Stimulated activated CD8-positive, alpha-beta memory T cell treated with anti-CD3 and anti-CD28 coated beads, Interleukin-12 subunit alpha, Interleukin-12 subunit beta, amount 100 ng/mL, for 1 hour (primary cell): ENCODE measurements at places on chromosomes 7 and 10.

DNA sequence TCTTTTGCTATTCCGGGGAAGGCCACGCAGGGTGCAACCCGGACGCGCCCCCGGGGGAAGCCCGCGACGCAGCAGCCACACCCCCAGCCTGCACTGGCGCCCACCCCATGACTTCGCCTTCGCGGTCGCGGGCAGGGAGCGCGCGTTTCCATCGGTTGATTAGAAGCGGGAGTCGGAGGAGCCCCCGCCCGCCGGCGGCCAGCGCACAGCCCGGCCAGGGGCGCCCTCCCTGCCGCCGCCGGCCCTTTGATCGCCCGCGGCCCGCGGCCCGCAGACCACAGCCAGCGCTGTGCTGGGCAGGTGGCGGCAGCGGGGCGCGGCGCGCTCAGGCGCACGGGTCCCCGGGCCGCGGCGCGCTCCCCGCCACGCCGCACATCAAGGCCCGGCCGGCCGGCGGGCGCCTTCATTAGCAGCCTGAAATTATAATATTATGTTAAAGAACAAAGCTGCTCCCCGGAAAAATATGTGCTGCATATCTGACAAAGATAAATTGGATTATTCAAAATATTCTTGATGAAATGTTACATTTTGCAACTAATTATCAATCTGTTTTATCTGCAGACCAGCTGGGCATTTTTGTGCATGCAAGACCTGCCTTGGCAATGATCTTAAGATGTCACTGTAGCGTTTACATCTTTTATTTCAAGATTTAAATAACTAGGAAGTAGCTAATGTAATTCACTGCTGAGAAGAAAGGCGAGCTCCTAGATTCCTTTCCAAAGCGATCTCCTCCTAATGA, 160.7 kb upstream of the MKI67 start:
- DNase-seq, result no peak

DNA sequence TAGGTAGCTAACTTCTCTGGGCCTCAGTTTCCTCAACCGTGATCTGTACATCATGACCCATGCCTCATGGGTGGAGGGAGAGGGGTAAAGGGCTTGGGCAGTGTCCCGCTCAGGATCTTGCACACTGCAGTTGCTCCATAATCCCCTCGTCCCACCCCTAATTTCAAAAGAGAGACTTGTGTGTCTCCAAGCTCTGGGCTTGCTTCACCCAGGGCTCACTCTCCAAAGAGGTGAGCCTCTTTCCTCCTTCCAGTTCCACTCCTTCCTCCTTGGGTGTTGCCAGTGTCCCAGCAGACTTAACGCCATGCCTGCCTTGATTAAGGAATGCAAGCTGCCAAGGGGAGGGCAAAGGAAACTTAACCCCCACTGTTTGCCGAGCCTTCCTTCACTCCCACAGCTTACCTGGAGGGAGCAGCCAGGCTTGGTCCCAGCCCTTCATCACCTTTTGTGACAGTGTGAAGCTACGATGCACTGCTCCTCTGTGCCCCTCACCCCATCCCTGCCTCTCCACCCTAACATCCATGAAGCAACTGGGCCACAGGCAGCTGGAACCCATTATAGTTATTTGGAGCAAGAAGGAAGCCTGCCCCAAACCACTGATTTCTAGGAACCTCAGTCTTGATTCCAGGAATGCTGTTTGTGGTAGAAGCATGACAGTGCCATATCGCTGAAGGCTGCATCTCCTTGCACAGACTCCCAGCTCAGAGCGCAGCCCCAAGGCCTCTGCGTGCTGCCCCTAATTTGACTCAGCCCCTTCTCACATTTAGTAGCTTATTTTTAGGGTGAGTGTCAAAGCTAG, 363.3 kb downstream of the TNS3 start:
- DNase-seq, result no peak

DNA sequence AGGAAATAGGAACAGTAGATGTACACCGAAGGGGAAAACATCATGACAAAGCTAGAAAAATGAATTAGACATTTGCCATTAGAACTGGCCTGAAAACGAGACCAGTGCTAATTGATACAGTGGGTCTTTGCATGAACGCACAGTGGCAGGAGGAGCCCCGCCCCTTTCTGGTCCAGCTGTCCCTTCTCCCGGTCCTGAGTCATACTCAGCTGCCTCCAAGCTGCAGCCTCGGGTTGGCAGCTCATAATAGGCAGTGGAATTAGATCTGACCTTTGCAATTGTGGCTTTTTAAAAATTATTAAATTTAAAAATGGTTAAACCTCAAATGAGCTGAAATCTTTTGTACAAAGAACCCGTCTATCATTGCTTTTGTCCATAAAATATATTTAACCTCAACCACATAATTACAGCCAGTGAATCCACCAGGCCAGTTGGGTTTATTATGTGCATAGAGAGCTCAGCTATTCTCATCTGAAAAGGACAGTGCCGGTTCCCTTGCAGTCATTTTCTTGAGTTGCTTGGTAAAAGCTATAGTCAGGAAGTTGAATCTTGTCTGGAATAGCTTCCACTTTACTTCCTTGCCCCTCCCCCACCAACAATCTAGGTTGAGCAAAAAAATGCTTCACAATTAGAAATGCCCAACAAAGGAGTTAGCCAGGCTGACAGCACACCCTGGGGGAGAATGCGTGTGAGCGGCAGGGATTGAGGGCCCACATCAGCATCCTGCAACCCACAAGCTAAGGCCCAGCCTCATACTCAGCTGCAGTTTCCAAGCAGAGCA, 147.1 kb downstream of the BUB3 start:
- DNase-seq, result no peak

GRCh38 chr7:128299109-128299607, 44.5 kb downstream of the RBM28 start:
- DNase-seq, result no peak

DNA sequence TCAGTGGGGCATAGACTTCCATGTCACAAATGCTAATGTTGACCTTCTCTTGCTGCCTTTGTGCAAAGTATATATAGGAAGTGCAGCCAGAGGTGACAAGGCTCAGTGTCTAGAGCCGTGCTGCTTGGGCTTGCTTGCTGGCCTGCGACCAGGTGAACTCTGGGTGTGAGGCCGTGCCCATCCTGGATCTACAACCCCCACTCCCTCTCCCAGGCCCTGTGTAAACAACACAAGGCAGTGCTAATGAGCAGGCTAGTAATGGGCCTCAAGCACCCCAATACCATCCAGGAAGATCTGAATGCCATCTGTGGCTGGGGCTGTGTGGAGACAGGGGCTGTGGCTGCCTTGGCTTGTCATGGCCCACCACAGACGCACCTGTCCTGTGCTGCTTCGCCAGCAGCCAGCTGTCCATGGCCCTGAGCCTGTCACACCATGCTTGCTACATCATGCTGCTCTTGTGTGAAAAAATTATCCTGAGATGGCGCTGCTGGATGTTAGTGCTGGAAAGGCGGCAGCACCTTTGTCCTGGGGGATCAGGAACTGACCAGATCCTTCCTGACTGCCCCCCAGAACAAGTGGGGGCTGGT, 107.6 kb upstream of the ZNF92 start:
- DNase-seq, result no peak

GRCh38 chr10:65270969-65271368, 1654.9 kb upstream of the LRRTM3 start:
- no peak for DNase-seq

GRCh38 chr7:25669961-25670841, 441.9 kb upstream of the NPVF start:
- no peak for DNase-seq

- DNase-seq, result no peak
Observed at GRCh38 chr10:66931340-66931948, 5.6 kb downstream of the LRRTM3 start.

- DNase-seq, result no peak
Observed at GRCh38 chr10:74330646-74331045, 179.6 kb downstream of the ADK start.

- no peak for DNase-seq
Observed at GRCh38 chr7:149599636-149600206, 102.1 kb upstream of the ZNF746 start.

DNA sequence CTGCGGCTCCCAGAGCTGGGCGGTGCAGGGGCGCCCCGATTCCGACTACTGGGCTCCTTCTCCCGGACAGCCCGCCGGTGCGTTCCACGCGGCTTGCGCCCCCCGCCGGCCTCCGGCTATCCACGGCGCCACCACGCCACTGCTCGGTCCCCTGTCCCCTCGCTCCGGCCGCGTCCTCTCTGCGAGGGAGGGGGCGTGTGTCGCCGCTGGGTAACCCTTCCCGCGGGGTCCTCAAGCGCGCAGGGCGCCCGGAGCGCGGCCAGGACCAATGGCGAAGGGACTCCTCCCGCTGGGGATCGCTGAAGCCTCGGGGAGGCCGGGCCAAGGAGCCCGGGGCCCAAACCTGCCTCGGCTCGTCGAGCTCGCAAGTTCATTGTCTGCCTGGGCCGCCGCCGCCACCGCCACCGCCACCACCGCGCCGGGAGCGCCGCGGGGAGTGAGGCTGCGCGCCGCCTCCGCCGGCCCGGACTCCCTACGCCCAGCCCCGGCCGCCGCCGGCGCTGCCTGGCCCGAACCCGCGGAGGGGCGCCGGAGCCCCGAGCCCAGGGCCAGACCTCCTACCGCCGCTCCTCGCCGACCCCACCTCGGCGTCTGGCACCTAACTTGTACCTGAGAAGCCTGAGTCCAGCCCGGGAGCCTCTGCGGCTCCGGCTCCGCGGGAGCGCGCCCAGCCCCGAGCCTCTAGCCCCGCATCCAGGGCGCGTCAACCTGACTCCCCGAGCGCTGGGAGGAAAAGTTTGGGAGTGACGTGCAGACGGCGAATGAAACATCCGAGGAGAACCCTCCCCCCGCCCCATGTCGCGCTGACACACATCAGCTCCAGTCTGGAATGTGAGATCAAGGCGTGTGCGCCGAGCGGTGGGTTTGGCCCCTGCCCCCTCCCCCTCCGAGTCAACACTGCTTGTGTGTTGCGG, at the start of gene CHST15:
TSS of gene CHST15 (minus strand) at position 739 of the 914 bp plus-strand sequence. CDS start 47,386 bp downstream, outside the sequence.
- DNase-seq, result no peak

DNA sequence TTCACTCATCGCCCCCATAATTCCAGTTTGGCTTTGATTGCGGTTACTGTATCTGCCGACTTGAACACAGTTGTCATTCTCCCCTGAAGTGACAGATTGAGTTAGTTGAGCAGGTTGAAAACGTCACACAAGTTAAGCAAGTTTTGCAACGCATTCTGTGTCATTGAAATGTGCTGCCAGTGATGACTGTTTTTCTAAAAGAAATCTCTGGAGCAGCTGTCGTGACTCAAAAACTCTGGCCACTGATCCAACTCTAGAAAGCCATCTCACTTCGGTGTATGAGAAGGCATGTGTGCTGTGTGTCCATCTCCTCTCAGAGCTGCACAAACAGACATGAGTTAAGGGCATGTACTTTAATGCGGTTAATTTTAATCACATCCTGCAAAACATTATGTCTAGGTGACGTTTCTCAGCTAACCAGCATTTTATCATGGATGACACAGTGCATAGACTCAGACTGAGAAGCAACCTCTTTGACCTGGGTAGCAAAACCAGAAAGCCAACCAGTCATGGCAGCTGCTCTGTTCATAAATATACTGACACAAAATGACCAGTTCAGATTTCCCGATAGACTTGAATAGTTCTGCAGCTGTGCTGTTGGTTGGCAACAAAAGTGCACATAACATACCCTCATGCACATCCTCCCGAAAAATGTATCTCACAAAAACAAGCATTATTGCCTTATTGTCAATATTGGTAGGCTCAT, 69.3 kb downstream of the CSTF2T start:
- no peak for DNase-seq

GRCh38 chr7:3443716-3444115, 142.7 kb downstream of the SDK1 start:
- no peak for DNase-seq
